Neural progenitor cell (in vitro differentiated cells): ENCODE measurements at places on chromosomes 16 and 17. TPM values are rescaled to one million over a fixed set of nuclear protein-coding genes. Genes with fewer than 3 reads are reported as not detected.
A peak's percentile ranks its signal among the peaks of the same experiment; 100 is the strongest.

DNA sequence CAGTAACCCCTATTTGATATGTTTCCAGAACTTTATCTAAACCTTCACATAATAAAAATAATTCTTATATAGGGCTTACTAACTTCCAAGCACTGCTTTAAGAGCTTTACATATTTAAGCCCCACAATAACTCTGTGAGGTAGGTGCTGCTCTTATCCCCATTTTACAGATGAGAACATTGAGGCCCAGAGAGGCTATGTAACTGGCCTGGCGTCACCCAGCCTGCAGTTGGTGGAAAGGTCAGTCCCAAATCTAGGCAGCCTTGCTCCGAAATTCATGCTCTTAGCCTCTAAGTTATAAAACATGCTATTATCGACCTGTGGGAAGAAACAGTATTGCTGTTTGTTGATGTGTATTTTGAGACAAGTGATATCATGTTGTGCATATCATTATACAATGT is 9.0 kb downstream of the NLRC5 start:
- no peak overlapping the region for H3K27ac ChIP-seq
- H3K27me3 ChIP-seq: no peaks in the 10 kb centered on the region
- DNase-seq: no peak
- H3K4me1 ChIP-seq: peaks cover 9% of the 10 kb centered on the region
- no peaks in the 10 kb centered on the region for H3K36me3 ChIP-seq
- H3K4me3 ChIP-seq: no peak overlapping the region

DNA sequence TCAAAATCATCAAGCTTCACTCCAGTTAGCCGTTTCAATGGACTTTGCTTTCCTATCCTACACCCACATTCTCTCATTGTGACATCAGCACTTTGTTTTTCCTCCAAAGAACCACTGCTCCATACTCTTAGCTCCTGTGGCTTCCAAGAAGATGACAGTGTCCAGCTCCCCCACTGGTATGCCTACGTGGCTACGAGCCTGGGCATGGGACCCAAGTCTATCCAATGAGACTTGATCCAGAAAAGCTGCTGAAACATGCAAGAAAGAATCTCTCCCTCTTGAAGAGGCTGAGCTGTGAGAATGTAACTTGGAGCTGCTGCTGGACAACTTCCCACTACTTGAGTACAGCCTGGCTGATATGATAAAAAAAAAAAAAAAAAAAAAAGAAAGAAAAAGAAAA is 9.4 kb downstream of the TOX3 start:
- peaks cover 55% of the 10 kb centered on the region for H3K4me1 ChIP-seq
- DNase-seq: no peak
- no peaks in the 10 kb centered on the region for H3K27me3 ChIP-seq
- peaks cover 31% of the 10 kb centered on the region for H3K36me3 ChIP-seq

GINS2 gene
- 47.9 and 51.9 TPM in 2 replicates for total RNA-seq

UTS2R gene
- total RNA-seq: 0.46 TPM in 1 of 2 replicates, not detected in the other

DNA sequence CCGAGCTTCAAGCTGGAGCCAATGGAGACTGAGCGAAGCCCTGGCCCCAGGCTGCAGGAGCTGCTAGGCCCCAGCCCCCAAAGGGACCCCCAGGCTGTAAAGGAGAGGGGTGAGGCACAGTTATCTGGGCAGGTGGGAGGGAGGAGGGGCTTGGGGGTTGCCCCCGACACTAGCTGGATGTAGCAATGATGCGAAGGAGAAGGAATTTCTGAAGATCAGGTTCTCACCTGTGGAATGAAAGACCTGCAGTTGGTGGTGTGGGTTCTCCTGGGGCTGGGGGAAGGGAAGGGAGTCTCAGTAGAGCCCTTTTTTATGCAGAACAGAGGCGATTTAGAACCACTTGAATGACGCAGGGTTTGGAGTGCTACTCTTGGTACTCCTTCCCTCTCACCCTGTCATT is 1.8 kb downstream of the ZNF263 start:
- H3K4me1 ChIP-seq: peaks cover 10% of the 10 kb centered on the region
- H3K27ac ChIP-seq: no peak overlapping the region
- H3K4me3 ChIP-seq: peak overlapping the region; percentile 86
- H3K27me3 ChIP-seq: no peaks in the 10 kb centered on the region
- DNase-seq: no peak

GRCh38 chr16:54400261-54400660 is 113.7 kb upstream of the IRX3 start:
- H3K27me3 ChIP-seq: no peaks in the 10 kb centered on the region
- peaks cover 3% of the 10 kb centered on the region for H3K4me1 ChIP-seq
- no peak overlapping the region for H3K27ac ChIP-seq
- no peak overlapping the region for H3K4me3 ChIP-seq

- no peak for DNase-seq
- no peaks in the 10 kb centered on the region for H3K36me3 ChIP-seq
- H3K27ac ChIP-seq: no peak overlapping the region
- H3K27me3 ChIP-seq: peaks cover 9% of the 10 kb centered on the region
- H3K4me1 ChIP-seq: no peaks in the 10 kb centered on the region
- H3K4me3 ChIP-seq: no peak overlapping the region
Measured at GRCh38 chr17:56908001-56908542, 5.8 kb downstream of the TRIM25 start.

ZG16B gene
- total RNA-seq: not detected in 2 replicates

DNA sequence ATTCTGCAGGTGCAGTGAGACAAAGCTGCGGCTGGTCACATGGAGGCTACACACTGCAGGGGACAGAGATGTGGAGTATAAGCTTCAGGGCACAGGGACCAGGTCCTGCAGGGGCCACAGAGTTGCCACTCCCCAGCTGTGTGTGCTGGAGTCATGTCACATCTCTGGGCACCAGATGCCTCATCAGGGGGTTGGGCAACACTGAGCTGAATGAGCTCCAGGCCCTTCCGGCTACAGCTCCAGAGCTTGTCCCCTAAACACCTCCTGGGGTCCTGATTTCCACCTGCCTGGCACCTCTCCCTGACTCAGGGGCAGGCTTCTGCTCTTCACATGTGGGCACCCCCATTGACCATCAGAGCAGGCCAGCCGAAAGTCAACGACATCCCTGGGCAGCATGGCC is 32.5 kb downstream of the SPHK1 start:
- H3K27me3 ChIP-seq: no peaks in the 10 kb centered on the region

- H3K36me3 ChIP-seq: no peaks in the 10 kb centered on the region
- H3K4me1 ChIP-seq: no peaks in the 10 kb centered on the region
- H3K27me3 ChIP-seq: no peaks in the 10 kb centered on the region
- H3K27ac ChIP-seq: no peak overlapping the region
- H3K4me3 ChIP-seq: no peak overlapping the region
Measured at GRCh38 chr17:9044772-9045463, 23.6 kb downstream of the NTN1 start.

DNA sequence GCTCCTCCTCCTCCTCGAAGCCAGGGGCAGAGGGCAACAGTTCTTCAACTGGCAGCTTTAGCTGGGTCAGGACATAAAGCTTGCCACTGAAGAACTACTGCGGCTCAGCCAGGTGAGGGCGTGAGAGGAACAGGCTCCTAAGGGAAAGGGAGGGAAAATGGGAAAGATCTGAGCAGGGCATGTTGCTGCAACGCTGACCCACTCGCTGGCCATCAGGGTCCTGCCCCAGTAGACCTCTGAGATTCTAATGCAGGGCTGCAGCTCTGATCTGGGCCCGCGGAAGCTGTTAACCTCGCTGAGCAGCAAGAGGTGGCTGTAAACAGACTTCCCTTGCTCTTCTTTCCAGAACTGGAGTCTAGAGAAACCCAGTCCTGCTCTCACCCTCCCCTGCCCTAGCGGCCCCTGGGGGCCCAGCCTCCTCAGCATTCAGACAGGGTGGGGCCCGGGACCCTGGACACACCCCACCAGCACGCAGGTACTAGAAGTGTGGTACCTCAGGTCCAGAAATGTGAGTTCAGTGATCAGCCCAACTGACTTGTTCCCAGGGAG is 3.8 kb upstream of the TLCD2 start:
- no peaks in the 10 kb centered on the region for H3K36me3 ChIP-seq
- DNase-seq: peak; percentile 86
- H3K4me1 ChIP-seq: peaks cover 37% of the 10 kb centered on the region
- peaks cover 29% of the 10 kb centered on the region for H3K27me3 ChIP-seq

TMEM92 gene
- total RNA-seq: 1.8 and 4.4 TPM in 2 replicates

GRCh38 chr17:42136654-42137051 is 14.0 kb downstream of the HSPB9 start:
- no peak overlapping the region for H3K27ac ChIP-seq
- H3K36me3 ChIP-seq: no peaks in the 10 kb centered on the region
- no peak for DNase-seq
- H3K4me1 ChIP-seq: no peaks in the 10 kb centered on the region
- no peaks in the 10 kb centered on the region for H3K27me3 ChIP-seq
- no peak overlapping the region for H3K4me3 ChIP-seq

GRCh38 chr16:75323933-75324332 is 72.5 kb upstream of the BCAR1 start:
- H3K27ac ChIP-seq: no peak overlapping the region
- no peak overlapping the region for H3K4me3 ChIP-seq
- no peak for DNase-seq
- H3K36me3 ChIP-seq: no peaks in the 10 kb centered on the region
- peaks cover 17% of the 10 kb centered on the region for H3K4me1 ChIP-seq

KRTAP9-3 gene
- not detected in 2 replicates for total RNA-seq

STH gene
- total RNA-seq: not detected in 2 replicates

DNA sequence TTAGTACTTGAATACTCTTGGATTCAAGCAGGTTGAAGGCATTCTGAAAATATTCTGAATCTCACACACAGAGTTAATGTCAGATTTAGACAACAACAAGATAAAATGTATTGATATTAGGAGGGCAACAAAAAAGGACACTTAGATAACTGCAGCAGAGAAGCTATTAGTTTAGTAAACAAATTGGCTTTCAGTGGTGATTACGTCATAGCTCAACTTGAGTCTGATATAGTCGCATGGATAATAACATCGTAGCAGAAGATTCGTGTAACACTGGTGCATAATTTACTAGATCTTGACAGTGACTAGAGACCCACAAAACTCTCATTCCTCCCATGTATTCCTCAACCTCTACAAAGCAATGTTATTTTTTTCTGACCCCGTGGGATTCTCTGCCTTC is 268.3 kb downstream of the KCNJ2 start:
- no peaks in the 10 kb centered on the region for H3K4me1 ChIP-seq
- no peak overlapping the region for H3K4me3 ChIP-seq
- no peak for DNase-seq

MYO15A gene
- total RNA-seq: 1.2 and 5.4 TPM in 2 replicates

PIGW gene
- 7.0 and 10.2 TPM in 2 replicates for total RNA-seq
